ENCODE measurements at places on chromosomes 3 and 15.

GRCh38 chr3:138846262-138846791, 11.6 kb upstream of the PIK3CB start:
- no peak for DNase-seq

GRCh38 chr15:74592222-74592621, 23.4 kb upstream of the CLK3 start:
- DNase-seq = no peak

DNA sequence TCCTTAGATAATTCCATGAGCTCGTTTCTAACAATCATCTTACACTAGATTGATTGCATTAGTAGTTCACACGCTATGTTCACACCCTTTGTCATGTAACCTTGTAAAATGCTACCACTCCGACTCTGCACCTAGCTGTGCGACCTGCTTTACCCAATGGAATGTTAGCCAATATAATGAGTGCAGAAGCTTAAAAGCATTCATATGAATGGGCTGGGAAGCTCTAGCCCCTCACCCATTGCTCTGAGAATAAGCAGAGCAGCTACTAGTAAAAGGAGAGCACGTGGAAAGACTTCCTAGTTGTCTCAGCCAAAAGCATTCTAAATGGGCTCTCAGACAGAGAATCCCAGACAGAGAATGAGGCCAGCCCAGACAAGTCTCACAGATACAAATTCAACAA, 410.6 kb upstream of the UBE2E2 start:
- no peak for DNase-seq

GRCh38 chr3:4008205-4008604, 209.0 kb downstream of the LRRN1 start:
- DNase-seq = no peak

DNA sequence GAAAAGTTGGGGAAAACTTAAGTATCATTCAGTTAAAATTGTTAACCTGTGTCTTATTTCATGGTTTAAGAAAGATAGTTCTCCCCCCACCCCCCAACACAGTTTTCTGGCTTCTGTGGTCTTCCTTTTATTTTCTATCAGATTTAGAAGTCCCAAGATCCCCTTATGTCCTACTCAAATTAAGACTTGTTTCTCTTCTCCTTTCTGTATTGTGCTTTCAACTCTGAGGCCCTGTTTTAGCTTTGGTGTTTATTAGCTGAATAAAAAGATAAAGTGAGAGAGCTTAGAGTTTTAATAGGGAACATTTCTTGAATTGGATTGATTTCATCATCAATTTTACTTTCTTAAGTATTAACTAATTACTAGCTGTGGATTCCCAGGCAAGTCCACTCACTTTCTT, 62.6 kb downstream of the AKAP13 start:
- no peak for DNase-seq
